ENCODE measurements at places on chromosomes 4 and X.

DNA sequence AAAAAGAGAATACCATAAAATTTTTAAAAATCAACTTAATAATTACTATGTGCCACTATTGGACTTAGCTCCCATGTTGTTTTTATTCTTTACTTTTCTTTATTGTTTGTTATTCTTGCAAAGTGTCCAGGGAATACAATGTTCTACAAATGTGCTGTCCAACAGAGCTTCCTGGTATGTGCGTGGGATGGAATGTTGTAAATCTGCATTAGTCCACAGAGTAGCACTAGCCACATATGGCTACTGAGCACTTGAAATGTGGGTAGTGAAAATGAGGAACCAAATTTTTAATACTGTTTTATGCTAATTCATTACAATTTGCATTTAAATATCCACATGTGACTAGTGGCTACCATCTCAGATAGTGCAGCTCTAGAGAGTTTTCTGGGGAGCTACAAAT, 14.3 kb upstream of the CORIN start:
- DNase-seq = no peak

GRCh38 chr4:1558205-1558604, 125.9 kb downstream of the FAM53A start:
- DNase-seq = no peak

- DNase-seq = no peak
Observed at GRCh38 chrX:16137416-16138107, 14.2 kb downstream of the GRPR start.

- DNase-seq = no peak
Observed at GRCh38 chrX:27964432-27964831, 16.8 kb downstream of the DCAF8L1 start.

DNA sequence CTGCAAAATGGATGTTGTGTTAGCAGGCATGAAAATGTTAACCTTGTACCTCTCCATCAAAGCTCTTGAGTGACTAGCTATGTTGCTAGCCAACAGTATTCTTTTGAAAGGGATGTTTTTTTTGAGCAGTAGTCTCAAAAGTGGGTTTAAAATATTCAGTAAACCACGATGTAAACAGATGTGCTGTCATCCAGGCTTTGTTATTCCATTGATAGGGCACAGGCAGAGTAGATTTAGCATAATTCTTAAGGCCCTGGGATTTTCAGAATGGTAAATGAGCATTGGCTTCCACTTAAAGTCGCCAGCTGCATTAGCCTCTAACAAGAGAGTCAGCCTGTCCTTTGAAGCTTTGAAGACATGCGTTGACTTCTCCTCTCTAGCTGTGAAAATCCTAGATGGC, 18.4 kb downstream of the FGF2 start:
- DNase-seq = no peak

DNA sequence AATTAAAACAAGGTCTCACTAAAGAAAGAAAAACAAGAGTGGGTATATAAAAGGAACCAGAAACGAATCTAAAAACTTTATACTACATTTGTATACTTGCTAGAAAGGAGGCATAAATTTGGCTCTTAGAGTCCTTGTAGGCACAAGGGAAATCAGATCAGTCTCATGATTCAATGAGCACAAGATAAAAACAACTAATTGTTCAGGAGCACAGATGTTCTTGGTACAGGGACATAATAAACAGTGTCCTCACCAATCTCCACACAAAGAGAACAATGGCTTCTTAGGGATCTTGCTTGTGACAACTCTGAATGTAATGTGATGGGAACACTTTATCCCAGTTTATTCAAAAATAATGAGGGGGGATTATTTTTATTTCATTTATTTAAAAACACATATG, 28.3 kb downstream of the TMEM144 start:
- no peak for DNase-seq

GRCh38 chr4:85681221-85681657, 206.3 kb downstream of the ARHGAP24 start:
- no peak for DNase-seq

- no peak for DNase-seq
Observed at GRCh38 chr4:77308843-77309242, 151.8 kb downstream of the CCNG2 start.

GRCh38 chr4:70721747-70722146, at the start of gene RUFY3:
Gene RUFY3, plus strand, starts transcription at chr4:70721964. Its CDS starts 610 bp downstream, at chr4:70722574.
- no peak for DNase-seq

DNA sequence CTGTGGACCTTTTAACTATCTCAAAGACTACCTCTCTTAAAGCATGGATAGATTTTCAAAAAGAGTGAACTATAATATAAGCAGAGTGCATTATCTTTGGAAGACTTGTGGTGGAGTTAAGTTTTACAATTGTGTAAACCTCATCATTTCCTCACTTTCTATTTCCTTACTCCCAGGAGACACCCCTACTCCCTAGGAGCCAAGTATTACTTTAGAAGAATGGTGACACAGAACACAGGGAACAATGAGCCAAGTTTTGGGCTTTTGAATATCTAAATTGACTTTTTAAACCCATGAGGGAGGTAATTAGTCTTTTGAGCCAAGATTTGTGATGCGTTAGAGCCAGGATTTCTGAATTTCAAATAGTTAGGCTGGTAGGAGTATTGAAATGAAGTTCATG, 78.9 kb upstream of the UNC5C start:
- DNase-seq = no peak
